ENCODE measurements at places on chromosomes 1 and 21.

DNA sequence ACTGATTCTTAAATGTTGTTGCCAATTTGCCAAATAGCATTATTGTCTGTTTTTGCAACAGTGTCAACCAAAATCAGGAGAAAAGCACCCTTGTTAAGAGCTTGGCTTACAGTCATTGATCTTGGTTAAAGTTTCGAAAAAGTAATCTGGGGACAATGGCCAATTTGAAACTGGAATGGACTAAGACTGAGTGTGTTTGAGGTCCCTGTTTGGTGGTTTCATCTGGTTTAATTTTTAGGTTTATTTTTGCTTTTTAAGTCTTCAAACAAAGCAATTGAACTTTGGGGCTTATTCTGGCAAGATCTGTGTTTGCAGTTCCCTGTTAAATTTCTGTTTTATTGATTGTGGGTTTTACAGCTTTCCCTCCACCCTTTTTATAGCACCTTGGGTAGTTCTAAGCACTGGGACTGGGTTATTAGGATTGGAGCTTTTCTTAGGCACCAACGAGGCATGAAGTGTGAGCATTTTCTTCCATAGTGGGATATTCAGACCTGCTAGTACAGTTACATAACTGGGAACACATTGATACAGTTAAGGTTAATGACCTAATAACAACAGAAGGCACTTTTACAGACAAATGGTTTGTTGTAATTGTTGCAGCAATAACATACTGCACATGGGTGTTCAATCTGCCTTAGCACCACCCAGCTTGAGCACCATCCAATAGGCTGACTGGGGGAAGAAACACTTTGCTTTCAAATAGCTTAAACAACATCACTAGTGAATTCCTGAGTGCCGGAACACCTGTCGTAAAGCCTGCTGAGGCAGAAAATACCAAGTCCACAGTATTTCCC lies 40.6 kb upstream of the MAP10 start:
- DNase-seq: no peak

- DNase-seq: no peak
Measured at GRCh38 chr1:187624812-187625545, 796.2 kb downstream of the PLA2G4A start.

DNA sequence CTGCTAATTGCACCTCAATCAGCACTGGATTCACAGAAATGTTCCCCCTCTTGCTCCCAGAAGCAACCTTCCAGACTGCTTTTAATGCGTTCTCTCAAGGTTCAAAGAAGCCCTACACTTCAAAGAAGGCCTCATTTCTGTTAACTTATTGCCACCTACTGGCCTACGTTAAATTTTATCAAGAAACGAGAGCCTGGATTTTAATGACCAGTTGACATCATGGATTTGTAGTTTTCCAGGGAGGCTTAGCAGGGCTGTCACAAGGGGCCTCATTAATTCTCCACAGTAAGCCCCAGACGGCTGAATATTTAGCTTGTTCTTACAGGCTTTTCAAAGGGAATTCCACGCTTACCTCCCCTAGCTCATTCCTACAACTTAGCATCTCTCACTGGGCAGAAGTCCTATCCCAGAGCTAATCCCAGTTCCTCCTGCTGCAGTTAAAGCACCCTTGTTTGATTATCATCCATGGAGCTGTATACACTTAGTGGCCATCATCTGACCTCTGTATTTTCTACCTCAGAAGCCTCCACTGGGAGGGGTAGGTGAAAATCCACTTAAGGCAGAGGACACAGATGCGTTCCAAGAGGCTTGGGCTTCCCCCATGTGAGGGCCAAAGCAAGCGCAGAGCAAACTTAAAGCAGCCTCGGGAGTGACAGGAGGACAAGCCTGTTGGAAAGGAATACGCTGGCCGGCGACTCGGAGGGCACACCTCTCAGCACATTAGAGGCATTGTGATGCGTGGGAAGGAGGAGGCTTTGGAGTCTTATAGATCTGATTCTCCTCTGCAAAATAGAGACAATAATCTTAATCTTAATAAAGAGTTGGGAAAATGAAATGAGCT lies 32.2 kb upstream of the CYP4X1 start:
- no peak for DNase-seq

GRCh38 chr21:37459575-37459974 lies 93.0 kb downstream of the DYRK1A start:
- DNase-seq: no peak

GRCh38 chr1:165629848-165630628 lies 996 bp upstream of the MGST3 start:
- no peak for DNase-seq

- DNase-seq: no peak
Measured at GRCh38 chr1:33823830-33824229, 40.0 kb upstream of the HMGB4 start.

Measured in activated T-cell treated with anti-CD3 and anti-CD28 coated beads for 1 hour (primary cell).